ENCODE measurements at places on chromosomes 7 and 10. TPM values are rescaled to one million over a fixed set of nuclear protein-coding genes. Genes with fewer than 3 reads are reported as not detected.
A peak's percentile ranks its signal among the peaks of the same experiment; 100 is the strongest.

DNA sequence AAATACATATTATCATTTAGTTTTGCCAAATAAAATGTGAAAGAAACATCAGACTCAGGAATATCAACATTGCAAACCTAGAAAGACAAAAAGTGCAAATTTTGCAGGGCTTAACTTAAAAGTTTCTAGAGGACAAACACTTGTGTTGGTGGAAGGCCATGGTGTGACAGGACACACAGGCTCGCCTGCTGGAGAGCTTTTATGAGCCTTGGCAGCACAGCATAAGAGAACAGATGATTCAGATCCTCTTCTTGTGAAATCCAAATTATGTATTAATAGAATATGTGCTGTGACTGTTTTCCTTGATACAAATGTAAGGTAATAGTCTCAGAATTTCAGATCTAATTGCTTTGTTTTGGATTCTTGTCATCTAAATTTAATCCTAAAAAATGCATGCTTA lies 72.9 kb upstream of the ABCB5 start:
- H3K4me1 ChIP-seq, result peaks cover 14% of the 10 kb centered on the region
- H3K27ac ChIP-seq, result no peak overlapping the region
- DNase-seq, result peak; percentile 60
- no peaks in the 10 kb centered on the region for H3K36me3 ChIP-seq

Gene ATG9B
- not detected for total RNA-seq

Gene EBLN1
- not detected for total RNA-seq

DNA sequence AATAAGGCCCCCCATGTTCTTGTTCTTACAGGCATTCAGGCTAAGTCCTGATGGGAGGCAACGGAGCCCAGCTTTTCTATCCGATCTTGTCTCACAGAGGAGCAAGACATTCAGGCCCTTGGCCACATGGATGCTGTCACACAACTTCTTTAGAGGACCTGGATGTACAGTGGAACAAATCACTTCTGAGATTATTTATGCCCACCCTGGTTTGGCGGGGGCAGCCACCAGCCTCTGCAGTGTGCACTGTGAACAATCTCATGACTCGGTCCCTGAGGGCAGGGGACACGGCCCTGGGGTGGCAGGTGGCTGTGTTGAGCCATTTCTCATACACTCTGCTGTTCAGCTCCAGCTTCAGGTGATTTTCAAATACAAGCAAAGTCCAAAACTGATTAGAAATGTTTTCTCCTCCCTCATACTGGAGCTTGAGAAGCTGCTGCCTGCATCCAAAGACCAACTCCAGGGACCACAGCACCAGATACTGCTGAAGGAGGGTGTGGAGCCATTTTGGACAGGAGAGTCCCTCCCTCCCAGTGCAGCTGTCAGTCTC lies 441.3 kb downstream of the GRID1 start:
- no peaks in the 10 kb centered on the region for H3K36me3 ChIP-seq
- no peak for DNase-seq
- no peak overlapping the region for H3K27ac ChIP-seq
- H3K4me3 ChIP-seq, result no peak overlapping the region

Gene TNRC18
- 65.0 TPM for total RNA-seq

Gene HNRNPF
- 230 TPM for total RNA-seq

DNA sequence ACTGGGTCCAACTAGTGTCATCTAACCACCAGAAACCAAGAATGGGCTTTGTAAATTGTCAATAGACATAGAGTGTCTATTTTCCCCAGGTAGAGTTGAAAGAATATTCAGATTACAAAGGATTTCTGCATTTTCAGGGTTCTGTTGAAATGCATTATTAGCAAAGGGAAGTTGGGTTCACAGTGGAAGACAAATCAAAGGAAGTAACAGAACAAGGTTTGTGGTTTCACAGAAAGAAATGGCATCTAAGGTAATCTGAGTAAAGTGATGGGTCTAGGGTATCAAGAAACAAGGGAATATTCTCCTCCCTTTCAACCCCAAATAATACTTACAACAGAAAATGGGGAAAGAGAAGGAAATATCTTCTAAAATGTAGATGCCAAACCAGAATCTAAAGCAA lies 25.8 kb downstream of the CEP41 start:
- no peaks in the 10 kb centered on the region for H3K36me3 ChIP-seq
- H3K4me3 ChIP-seq, result no peak overlapping the region
- DNase-seq, result no peak
- no peaks in the 10 kb centered on the region for H3K4me1 ChIP-seq

Gene GPR146
- total RNA-seq, result 11.7 TPM

Gene PMS2
- total RNA-seq, result 15.9 TPM

GRCh38 chr7:25025218-25025671 lies 45.3 kb upstream of the OSBPL3 start:
- H3K27me3 ChIP-seq, result no peaks in the 10 kb centered on the region
- H3K36me3 ChIP-seq, result no peaks in the 10 kb centered on the region
- peak; percentile 76 for DNase-seq
- H3K4me3 ChIP-seq, result no peak overlapping the region
- peaks cover 38% of the 10 kb centered on the region for H3K4me1 ChIP-seq
